ENCODE measurements at places on chromosomes 12 and 14.

DNA sequence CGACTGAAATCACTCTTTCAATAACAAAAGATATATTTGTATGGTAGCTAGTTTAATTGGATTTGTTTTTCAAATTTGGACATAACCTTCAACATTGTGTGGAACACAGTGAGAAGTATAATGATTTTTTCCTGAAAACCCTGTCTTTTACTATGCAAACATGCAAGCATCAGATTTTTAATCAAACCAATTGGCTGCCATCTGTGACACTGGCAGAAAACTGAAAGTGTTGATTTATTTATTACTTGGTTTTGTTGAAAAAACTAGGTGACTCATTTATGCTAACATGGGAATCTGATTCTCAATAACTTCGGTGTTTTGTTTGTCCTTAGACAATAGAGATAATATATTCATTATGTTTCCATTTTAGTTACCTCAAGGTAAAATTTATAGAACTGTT lies 82.0 kb downstream of the NTS start:
- no peak for DNase-seq

DNA sequence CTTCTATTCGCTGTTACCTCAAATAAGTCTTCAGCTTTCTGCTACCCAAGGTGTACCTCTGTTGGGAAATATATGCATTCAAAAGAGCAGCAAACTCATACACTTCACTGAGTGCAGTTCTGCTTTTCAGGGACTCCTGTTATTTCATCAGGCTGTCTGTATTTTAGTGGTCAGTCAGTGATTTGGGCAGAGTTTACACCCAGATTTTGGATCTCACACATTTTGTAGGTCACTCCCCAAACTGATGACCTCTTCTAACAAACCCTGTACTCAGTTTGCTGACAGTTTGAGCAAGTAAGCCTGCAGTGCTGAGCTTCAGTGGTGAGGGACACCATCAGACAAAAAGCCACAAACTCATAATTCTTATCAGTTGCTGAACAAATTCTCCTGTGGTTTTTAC lies 8.2 kb upstream of the WASHC4 start:
- no peak for DNase-seq

DNA sequence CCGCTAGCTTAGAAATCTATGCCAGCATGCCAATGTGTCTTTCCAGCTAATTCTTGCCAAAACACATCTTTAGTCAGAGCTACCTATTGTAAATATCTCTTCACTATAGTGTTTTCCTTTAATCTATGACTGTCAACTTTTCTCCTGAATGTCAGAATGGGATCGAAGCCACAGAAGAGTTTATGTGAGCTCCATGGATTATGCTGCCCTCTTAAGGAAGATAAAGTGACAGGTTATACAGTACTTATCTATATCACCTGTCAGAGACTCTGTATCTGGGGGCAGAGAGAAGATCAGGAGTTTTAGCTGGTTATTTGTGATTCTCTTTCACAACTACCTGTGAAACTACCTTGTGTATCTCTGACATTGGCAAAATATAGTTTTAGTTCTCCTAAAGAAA lies 204.3 kb upstream of the SEL1L start:
- DNase-seq: no peak

DNA sequence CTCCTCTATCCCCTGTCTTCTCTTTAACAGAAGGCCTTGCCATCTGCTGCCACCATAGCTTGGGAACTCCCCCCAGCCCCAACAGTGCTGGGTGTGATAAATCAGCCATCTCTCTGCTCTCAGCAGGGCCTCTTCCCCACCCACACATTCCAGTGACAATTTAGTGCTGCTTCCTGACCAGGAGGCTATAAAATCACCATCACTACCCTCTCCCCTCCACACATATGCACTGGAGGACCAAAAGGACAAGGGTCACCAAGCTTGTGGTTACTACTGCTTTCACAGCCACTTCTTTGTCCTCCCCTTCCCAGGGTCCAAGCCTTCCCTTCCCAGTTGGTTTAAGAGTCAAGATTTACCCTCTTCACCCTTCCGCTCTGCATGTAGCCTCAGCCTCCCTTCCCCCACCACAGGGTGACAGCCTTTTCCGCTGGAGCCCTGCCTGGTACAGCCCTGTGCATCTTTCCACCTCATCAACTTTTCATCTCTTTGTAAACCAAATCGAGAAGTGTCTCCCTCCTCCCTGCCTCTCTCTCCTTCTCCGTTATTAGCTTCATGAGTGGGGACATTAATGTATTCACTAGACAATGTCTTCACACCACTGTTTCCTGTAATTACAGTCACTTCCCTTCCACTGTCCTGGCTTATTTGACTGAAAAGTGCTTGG lies 9.4 kb downstream of the PSMB5 start:
- no peak for DNase-seq

DNA sequence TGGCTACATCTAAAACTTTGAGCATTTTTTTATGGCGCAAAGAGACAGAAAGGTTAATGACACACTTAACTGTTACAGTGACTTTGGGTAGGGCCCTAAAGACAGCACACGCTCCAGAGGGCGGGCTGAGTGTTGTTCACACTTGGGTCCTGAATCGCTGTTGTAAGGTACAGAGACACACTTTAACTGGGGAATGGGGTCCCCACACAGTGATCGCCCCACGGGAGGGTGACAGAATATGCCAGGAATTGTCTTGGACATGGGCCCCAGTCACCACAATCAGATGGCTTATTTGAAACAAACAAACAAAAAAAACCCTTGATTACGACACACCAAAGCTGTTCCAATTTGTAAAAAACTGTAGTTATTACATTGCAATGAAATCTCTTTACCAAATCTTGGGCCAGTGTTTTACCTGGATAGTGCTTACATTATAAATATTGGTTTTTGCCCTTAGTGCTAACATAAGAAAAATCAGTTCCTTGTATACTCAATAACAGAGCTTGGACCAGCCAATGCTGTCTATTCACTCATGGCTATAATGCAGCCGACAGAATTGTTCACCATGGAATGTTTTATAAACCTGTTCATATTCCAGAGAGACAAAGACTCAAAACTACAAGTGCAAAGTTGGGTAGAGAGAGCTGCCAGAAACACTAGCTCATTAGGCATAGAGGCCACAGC lies 28.3 kb downstream of the KCTD10 start:
- no peak for DNase-seq

- DNase-seq: no peak
Observed at GRCh38 chr12:68967046-68967445, 34.1 kb upstream of the CPM start.

GRCh38 chr12:103715494-103715893 lies 125.5 kb downstream of the NT5DC3 start:
- DNase-seq: no peak

- peak; percentile 5 for DNase-seq
Observed at GRCh38 chr12:96907671-96908422, 790 bp downstream of the NEDD1 start.

GRCh38 chr12:56449622-56449984 lies 377 bp upstream of the TIMELESS start:
- no peak for DNase-seq

DNA sequence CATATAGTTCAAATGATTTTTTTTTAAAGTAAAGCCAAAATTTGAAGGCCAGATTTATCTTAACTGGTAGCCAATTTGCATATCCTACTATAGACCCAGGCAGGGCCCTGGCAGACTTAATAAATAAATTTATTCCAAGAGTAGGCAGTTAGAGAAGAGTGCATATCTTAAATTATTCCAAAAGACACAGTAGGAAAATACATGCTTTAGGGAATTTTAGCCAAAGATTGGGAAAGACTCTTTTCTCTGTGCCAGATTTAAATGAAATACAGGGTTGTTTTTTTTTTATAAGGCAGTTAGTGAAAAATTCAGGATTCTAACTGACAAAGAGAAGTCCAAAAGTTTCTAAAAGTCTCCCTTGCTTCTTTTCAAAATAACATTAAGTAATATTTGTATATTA lies 65.5 kb downstream of the ST8SIA1 start:
- DNase-seq: no peak

DNA sequence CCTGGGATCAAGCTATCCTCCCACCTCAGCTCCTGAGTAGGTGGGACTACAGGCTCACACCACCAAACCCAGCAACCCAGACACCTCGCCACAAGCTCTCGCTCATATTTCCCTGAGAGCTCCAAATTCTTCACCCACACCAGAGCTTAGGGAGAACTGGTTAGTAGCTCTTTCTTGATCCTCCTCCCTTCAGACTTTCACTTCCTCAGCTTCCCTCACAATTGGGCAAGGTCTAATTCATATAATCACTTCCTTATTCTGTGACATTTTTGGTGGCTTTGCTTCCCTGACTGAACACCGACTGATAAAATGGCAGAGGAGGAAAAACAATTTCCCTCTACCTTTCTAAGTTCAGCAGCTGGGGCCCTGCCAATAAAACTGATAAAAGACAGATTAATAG lies 88.5 kb downstream of the GXYLT1 start:
- DNase-seq: no peak

DNA sequence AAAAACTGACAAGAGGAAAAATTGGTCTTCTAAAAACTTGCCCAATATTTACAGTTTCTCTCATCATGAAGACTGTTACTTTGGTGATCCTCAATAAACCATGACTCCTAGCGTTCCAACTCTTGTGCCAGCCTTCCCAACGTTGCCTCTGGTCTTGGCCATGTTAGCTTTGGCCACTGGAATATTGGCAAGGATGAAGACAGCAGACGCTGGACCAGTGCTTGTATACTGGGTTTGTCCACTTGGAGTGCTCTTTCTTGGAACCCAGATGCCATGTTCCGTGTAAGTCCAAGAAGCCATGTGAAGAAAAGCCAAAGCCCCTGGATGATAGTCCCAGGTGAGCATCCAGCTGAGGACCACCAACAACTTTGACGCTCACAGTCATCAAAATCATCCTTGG lies 379.6 kb downstream of the NUAK1 start:
- no peak for DNase-seq

DNA sequence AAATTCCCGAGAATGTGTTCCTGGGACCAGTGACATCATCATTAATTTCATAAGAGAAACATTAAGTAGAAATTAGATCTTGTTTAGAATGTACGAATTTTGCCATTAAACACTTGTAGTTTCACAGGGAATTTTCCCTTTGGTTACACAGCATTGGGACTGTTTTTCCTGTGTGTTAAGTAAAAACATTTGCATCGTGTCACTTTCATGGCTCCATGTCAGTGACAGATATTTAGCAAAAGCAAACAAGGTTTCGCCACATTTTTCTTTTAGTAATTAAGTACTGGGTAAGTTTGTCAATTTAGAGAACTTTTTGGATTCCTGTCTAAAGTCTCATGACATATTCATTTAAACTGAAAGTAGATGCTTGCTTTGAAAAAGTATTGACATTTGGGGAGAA lies 45.5 kb upstream of the OVCH1 start:
- DNase-seq: no peak

DNA sequence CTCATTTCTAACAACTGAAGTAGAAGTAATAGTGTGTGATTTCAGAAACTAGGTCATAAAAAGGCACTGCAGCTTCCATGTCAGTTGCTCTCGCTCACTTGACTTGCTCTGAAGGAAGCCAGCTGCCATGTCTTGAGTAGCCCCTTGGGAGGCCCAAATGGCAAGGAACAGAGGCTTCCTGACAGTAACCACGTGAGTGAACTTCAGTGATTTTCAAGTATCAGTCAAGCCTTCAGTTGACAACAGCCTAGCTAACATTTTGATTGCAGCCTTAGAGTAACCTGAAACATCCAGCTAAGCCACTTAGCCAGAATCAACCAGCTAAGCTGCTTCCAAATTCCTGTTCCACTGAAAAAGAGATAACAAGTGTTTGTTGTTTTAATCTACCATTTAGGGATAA lies 26.7 kb downstream of the TOGARAM1 start:
- DNase-seq: no peak

- DNase-seq: no peak
Observed at GRCh38 chr12:42802785-42803189, 213.2 kb upstream of the PRICKLE1 start.

GRCh38 chr12:51898937-51899336 lies 8.4 kb upstream of the ACVRL1 start:
- DNase-seq: no peak

DNA sequence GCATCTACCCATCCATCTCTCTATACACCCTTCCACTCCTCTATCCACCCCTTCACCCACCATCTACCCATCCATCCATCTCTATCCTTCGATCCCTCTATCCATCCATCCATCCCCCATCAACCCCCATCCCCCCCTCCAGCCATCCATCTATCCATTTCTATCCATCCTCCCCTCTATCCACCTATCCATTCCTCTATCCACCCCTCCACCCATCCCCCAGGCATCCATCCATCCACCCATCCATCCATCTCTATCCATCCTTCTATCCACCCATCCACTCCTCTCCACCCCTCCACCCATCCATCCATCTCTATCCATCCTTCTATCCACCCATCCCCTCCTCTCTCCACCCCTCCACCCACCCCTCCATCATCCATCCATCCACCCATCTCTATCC lies 17.5 kb upstream of the GPR132 start:
- no peak for DNase-seq

DNA sequence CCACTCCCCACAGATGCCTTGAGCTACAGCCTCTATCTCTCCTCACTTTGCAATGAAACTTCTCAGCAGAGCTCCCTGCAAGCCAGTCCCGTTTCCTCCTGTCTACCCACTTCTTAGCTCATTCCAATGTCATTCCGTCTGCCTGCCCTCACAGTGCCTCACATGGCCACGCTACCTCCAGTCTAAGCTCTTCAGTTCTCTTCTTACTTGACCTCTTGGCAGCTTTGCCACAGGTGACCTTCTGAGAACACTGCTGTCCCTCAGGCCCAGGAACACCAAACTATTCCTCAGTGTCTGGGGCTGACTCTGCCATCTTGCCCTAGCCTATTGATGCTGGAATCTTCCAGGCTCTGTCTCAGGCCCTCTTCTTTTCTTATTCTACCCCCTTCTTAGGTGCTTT lies 110.1 kb downstream of the EGLN3 start:
- no peak for DNase-seq

DNA sequence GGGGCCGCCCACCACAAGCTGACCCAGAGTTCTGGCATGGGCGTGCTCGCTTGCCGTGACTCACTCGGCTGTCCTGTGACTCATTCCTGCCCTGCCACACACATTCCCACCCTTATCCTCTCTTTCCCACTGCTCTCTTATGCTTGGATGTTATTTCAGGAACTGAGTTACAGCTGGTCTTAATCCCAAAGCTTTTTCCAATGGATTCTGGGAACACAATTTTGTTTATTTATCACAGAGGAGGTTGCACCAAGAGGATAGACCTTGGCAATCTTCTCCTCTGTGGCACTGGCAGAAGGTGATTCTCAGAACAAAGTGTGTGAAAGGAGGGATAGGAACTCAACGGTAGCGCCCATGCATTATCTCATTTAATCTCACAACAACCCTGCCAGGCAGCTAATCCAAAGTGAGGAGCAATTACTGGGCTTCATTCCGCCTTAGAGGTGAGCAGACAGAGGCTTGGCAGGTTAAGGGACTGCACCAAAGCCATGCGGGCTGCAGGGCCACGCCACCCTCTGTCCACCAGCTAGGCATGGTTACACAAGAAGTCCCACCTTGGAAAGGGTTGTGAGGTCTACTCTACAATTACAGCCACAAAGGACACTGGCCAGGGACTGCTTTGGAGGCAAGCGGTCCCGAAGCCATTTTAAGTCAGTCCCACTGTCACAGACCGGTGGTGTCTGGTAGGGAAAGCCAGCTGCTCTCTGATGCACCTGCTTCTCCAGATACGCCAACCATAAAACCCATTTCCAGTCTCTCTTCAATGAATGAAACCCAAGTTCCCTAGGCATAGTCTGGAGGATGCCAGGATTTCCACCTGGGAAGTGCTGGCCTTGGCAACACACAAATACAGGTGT lies 32.9 kb downstream of the SYNE3 start:
- no peak for DNase-seq

GRCh38 chr12:114063435-114063834 lies 97.3 kb upstream of the RBM19 start:
- DNase-seq: no peak

- no peak for DNase-seq
Observed at GRCh38 chr12:84922693-84923092, 10.1 kb upstream of the SLC6A15 start.

- DNase-seq: peak; percentile 55
Observed at GRCh38 chr12:113462117-113462774, 9.4 kb downstream of the LHX5 start.

Data from stimulated activated CD8-positive, alpha-beta memory T cell treated with anti-CD3 and anti-CD28 coated beads, Interleukin-4, amount 100 ng/mL, for 24 hours (primary cell).